ENCODE measurements at places on chromosomes 12 and 14. TPM values are rescaled to one million over a fixed set of nuclear protein-coding genes. Genes with fewer than 3 reads are reported as not detected.

- peak; percentile 10 for DNase-seq
These were observed 918 bp downstream of the LIN7A start for GRCh38 chr12:80936642-80937390.

DNA sequence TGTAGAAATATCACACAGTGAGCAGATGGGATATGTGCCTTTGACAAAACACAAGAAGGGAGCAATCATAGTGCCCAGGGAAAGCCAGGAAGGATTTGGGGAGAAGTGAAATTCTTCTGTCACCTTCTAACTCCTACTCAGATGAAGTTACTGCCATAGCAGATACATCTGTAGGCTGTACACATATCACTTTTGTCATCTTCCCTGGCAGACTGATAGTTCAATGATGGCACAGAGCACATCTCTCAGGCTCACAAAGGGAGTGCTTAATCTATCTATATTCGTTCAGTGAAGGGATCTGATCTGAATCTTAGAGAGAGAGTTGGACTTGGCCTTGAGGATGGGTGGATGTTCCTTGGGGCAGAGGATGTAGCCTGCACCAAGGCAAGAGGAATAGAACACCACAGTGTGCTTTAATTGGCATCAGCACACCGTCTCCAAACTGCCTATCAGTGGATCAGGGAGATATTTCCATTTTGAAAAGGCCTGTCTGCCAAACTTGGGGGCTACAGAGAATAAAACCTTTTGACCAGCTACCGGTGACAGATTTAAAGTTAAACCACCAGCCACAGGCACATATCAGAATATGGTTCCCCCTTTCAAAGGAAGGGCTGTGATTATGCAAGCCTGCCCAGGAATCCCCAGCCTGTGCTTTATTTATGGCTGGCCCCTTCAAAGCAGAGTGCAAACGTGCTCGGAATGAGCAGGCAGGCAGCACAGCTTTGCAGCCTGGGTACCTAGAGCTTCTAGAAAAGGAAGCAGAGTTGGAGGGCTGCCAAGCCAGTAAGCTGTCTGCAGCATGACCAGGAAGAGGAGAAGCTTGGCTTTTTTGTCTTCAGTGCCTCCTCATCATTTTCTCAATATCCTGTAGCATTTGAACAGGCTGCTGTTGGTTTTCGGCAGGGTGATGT, 165.5 kb upstream of the DYRK2 start:
- DNase-seq, result peak; percentile 44

DNA sequence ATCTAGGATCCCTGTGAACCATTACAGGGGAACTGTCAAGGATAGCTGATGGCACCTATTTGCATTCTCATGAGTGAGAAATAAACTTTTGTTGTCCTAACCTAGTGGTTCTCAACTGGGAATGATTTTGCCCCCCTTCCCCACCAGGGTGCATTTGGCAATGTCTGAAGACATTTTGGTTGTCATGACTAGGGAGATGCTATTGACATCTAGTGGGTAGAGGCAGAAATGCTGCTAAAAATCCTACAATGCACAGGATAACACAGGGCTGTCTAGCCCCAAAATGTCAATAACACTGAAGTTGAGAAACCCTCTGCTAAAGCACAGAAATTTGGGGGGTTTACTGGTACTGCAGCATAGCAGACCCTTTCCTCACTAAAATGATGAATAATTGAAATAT, 140.9 kb upstream of the SRRM4 start:
- no peak for DNase-seq

DNA sequence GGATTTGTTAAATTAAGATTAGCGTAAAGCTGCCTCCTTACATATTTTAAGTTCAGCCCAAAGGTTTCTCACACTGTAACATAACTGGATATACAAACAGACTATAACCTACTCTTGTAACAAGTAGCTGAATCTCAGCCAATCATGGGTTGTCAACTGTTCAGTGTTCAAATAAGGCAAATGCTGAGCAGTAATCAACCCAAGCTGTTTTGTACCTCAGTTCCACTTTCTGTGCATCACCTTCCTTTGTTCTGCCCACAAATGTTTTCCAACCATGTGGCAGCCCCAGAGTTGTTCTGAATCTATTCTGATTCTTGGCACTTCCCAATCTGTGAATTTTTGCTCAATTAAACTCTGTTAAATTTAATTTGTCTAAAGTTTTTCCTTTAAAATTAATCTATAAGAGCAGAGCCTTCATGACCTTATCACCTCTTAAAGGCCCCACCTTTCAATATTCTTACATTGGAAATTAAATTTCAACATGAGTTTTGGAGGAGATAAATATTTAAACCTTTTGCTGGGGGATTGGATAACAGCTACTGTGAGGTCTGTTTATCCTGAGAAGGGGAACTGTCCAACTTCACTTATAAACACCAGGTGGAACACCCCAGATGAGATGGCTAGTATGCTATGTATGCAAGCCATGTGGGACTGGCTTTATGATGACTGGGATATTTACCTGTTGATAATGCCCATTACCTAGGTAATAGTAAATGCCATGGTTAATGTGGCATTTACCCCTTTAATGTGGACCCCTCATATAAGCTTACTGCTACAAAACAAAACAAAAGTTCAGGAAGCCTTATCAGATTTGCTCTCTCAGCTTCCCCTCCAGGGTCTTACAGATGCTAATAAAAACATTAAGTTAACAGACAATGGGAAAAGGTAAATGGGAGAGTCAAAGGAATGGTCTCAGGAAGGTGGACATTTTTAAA, 42.2 kb upstream of the ARID2 start:
- no peak for DNase-seq

DNA sequence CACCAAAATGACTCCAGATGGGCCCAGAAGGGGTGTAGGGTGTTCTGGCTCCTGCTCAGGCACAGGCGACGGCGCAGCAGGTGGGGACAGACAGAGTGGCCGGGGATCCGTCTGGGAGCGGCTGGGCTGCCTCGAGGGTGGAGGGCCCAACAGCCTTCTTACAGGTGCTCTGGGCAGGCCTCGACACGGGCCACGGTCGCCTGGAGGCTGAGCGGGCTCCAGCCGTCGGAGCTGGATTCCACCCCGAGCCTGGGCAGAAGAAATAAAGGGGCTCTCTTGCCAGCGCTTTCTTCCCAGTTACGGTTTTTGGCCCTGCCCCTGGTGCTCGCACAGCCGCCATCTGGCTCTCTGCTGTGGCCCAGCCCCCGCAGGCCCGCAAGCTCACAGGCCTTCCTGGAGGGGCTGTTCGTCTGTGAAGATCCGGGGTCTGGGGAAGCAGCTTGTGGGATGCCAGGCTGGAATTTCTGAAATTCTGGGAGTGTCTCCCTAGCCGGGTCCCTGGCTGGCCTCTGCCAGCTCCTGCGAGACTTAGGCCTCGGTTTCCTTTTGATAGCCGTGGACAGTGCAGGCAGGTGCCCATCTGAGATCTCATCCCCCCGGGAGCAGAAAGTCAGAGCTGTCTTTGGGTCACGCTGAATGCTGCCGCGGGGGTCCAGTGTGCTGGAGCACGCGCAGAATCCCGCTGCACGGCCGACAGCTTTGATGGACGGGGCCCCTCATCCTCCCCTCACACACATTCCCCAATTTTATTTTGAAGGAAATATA, 122.7 kb downstream of the PAPOLA start:
- no peak for DNase-seq

DNA sequence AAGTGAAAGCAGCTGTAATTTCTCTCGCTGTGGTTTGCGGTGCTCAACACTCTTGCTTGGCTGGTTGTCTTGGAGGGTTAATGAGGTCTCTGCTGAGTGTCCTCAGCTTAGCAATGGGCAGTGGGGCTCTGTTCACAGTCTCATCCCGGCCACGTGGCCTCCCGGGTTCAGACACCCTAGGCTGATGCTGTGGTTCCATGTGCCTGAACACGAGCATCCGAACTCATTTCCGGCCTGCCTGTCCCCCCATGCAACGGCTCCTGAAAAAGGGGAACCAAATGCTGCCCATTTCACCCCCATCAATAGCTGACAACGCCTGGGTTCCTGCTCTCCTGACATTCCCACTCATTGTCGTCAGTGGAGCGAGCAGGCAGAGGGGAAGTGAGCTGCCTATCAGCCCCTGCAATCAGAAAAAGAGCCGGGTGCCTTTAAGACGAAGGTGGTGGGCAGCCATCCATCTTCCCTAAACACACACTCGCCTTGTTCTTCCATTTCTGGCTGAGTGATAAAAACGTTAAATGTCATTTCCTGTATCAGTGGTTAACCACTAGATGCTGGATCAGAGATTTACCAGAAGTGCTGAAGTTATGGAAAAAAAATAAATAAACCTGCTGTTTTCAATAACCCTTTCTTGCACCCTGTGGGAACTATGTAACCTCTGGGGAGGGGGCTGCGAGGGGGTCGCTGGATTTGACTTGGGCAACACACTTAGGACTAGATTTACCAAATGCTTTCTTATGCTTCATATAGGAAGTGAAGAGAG, 60.3 kb upstream of the BCL2L14 start:
- peak; percentile 91 for DNase-seq

- no peak for DNase-seq
These were observed 67.3 kb downstream of the SPTB start for GRCh38 chr14:64812412-64812811.

GRCh38 chr14:31253746-31254471, 46.3 kb upstream of the HECTD1 start:
- no peak for DNase-seq

DNA sequence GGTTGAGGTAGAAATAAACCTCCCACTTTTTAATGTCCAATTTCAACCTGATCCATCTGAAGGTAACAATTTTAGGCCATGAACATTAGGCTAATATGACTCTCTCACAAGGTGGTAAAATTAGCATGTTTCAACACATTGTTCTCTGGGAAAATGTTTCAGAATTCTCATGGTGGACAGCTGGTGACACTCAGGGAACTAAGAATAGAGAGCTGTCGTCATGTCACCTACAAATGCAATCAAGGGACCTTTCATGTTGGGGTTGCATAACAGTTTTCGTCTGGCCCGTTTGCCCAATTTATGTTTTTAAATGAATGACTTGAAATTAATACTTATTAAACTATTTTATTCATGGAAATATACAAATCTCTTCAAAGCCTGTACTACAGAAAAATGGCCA, 180.7 kb upstream of the PRICKLE1 start:
- DNase-seq, result no peak

GRCh38 chr12:65656891-65657351, 167.4 kb upstream of the HMGA2 start:
- no peak for DNase-seq

DNA sequence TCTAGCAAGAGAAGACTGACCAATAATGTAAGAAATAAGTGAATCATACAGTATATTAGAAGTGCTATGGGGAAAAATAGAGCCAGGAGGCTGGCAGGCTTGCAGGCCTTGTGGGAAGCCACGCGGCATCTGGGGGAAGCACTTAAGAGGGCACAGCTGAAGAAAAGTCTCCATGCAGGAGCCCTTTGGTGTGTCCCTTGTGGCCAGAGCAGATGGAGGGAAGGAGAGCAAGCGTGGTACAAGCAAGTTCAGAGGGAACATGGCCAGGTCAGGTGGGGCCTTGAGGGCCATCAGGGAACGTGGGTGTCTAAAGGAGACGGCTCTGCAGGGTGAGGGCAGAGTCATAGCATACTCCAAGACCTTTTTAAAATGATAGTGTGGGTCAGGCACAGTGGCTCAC, 51.7 kb downstream of the LRRC74A start:
- DNase-seq, result no peak

DNA sequence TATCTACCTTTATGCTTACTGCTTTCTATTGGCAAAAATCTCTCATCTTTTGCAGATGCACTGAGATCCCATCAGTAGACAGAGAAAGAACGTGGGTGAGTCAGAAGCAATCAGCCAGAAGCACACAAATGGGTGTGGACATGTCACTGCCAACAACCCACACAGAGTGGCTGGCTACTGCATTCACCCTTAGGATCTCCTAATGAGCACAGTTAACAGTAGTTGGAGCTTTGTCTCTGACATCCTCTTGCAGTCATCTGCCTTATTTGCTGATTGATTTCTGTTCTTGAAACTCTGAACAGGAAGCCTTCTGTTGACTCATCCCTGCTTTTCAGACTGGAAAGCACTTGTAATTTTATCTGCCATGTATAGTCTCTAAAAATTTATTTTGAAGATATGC, 117.2 kb downstream of the RGS6 start:
- DNase-seq, result no peak

MIP gene
- polyA plus RNA-seq, result not detected

MYRFL gene
- not detected for polyA plus RNA-seq

ARG2 gene
- 0.13 TPM for polyA plus RNA-seq

C14orf39 gene
- polyA plus RNA-seq, result not detected

KRT2 gene
- polyA plus RNA-seq, result not detected

TAS2R13 gene
- polyA plus RNA-seq, result not detected

Measured in CD14-positive monocyte (primary cell).